BJ (cell line): ENCODE measurements at places on chromosomes 2 and 18.

DNA sequence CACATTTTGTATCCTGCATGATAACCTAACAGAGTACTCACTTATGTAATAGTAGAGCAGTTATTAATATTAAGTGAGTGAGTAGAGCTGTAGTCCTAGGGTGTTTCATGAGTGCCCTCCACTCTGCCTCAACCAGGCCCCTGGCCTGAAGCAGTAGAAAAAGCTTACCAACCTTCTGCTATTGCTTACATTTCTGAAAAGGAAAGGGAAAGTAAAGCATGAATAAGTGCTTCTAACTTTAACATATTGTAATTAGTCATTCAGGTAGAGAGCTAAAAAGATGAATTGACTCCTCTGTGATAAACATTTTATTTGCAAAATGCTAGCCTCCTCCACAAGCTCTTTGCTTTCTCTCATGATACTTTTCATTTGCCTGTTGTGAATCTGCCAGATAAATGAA, 94.7 kb upstream of the RPE start:
- no peak for DNase-seq

DNA sequence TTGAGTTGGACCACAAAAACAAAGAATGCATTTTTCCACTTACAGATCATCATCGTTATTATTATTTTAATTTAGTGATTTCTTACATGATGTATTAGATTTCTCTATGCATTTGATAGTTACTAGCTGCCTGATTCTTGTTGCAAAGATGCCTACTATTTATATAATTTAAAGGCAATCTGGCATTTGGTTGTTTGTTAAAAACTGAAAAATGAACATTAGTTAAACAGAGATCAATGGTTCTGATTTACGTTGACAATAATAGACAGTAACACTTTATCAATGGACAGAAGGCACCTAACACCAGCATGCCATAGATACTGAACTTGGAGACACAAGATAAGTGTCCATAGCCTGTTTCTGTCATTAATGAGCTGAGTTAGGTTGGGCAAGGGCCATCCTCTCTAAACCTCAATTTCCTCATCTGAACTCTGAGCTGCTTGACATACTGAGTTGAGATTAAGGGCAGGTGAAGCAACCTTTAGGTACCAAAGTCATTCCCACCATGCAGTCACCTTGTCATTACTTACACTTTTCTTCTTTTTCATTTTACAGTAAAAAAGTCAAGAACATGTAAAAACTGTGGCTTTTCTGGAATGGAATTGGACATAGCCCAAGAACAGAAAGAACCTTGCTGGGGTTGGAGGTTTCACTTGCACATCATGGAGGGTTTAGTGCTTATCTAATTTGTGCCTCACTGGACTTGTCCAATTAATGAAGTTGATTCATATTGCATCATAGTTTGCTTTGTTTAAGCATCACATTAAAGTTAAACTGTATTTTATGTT, 3.1 kb downstream of the CCL20 start:
- DNase-seq, result no peak

DNA sequence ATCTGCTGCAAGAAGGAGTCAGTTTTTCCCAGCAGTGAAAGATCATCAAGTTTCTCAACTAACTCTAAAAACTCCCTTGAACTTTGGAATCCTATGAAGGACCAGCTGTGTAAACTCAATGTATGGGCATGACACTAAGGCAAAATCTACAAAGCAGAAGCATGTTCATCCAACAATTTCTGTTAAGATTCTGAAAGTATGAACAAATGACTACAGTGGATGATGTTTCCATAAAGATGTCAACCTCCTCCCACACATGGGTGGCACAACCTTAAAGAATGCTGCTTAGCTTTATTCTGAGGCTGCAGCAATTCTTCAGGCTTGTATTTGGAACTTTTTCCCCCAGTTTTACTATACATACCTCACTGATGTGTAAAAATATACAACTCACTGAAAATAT, 47.2 kb downstream of the WDR33 start:
- no peak for DNase-seq

- DNase-seq, result no peak
Measured at GRCh38 chr2:43105586-43106558, 120.5 kb downstream of the ZFP36L2 start.

GRCh38 chr2:240556553-240557100, 1.2 kb downstream of the ANKMY1 start:
- no peak for DNase-seq

DNA sequence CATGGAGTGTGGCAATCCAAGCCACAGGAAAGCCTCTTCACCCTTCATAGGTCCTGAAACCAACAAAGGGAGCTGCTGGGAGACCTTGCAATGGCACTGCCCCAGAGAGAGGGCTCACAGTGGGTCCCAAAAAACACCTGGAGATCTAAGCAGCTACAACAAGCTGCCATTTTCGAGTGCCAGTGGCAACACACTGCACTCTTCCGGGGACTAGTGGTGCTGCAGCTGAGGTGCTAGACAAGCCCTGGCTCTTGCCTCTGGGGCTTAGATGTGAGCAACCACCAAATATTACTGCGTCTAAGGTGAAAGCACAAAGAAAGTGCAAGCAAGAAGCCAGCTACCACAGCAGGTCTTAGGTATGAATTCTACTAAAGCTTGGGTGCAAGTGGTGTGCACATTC, 192.9 kb downstream of the NOL4 start:
- no peak for DNase-seq

DNA sequence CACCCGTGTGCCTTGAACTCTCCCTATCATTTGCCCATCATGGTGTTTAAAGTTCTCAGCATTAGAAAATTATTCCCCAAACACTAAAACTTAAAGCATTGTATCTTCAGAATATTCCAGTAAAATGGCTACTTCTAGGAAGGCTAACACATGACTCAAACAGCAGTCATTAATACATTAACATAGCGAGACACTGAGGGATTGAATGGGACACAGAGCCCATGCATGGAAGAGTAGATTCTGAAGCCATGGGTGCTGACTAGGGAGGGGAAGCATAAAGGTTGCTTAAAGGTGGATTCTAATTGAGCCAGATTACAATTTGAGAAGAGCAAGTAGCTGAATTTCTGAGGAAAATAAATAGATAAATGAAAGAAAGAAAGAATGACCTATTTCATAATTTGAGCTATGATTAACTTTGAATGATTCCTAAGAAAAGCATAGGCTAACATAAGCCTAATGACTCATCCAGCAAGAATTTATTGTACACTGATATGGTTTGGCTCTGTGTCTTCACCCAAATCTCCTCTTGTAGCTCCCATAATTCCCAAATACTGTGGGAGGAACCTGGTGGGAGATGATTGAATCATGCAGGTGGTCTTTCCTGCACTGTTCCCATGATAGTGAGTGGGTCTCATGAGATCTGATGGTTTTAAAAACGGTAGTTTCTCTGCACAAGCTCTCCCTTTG, 79.8 kb upstream of the PIK3C3 start:
- DNase-seq, result no peak

- peak; percentile 84 for DNase-seq
Measured at GRCh38 chr2:203688798-203689197, 17.6 kb upstream of the CD28 start.

- DNase-seq, result no peak
Measured at GRCh38 chr2:85061896-85062295, 71.3 kb upstream of the TCF7L1 start.

DNA sequence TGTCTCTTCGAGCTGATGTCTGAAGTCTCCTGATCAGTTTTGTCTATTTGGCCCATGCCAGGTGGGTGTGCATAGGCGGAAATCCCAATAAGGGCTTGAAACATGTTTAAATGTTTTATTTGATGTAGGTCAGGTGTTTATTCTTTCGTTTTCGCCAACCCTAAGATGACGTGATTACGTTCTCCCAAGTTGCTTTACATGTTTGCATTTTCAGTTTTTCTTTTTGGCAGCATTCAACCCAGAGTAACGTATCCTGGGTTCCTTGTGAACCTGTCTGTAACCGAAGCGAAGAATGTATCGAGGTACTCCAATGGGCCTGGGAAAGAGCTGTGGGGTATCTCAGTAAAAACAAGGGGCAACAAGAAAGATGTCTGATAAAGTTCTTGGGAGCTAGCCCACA, 3.1 kb downstream of the ALPK2 start:
- DNase-seq, result no peak

DNA sequence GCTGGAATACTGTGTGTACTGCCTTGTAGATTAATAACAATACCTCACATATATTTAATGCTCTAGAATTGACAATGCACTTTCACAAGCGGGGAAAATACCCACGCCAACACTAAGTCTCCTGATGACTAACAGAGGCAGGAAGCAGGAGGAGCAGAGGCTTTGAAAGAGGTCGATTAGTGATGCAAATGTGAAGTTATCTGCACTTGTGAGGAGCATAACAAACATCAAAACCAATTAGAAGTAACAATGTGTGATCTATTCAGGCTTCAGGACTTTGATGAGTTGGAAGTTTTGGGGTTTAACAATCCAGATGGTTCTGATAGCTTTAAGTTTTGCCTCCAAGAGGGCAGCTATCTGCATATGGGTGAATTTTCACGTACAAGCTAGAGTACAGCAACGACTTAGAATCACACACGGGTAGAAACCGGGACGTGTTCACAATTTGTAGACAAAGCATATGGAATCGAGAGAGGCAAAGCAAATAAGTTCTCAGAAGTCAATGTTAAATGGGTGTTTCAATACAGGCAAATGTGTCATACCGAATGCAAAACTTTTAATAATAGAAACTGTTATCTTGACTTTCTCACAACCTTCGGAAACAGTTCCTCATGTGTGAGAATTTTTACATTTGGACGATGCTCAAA, 114.5 kb downstream of the METTL8 start:
- DNase-seq, result no peak

GRCh38 chr2:219542931-219543595, 546 bp downstream of the CHPF start:
- DNase-seq, result no peak

GRCh38 chr2:25065768-25066167, 23.9 kb downstream of the EFR3B start:
- no peak for DNase-seq

DNA sequence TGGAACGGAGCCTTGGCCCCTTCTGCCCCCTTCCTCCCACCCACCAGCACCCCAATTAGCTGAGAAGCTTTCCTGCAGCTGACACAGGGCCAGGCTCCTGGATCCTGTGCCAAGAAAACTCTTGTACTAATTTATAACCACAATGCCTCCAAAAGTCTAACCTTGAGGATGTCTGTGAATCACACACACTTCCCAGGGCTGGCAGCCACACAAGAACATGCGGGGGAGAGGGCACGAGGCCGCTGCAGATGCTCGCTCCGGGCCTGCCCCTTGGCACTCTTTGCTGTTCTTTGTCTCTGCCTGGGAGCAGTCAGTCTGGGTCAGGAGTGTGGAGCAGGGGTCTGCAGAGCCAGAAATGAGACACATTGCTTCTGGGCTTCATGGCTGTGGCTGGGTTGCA, 62.7 kb upstream of the KIF5C start:
- DNase-seq, result no peak

DNA sequence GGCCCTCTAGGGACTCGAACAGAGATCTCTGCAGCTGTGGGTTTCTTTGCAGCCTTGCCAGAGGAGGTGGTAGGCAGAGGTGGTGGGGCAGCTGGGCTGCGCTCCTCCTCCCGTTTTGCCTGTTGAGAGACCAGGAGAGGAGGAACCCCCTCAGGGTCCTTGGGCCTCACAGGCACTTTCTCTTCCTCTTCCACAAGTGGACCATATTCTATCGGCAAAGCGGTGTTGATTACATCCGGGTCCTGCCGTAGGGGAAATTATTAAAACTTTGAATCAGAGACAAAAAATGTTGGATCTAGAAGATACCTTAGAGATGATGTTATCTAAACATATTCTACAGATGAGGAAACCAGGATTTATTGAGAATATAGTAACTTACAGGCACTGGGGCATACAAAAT, 78.5 kb downstream of the CLIP4 start:
- no peak for DNase-seq

DNA sequence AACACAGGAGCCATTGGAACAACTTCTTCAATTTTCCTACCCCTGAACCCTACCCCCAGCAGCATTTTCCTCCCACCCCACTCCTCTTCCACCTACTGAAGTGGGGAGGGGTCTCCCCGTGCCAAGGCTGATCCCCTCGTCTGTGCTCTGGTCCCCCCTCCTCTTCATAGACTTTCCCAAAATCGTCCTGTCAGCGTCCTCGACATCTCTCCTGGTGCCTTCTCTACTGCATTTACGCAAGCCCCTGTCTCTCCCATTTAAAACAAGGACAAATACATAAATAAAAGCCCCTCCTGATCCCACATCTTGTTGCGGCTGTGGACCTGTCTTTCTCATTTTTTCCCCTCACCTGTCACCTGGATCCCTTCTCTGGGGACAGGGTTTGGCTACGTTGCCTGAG, 42.2 kb downstream of the EMX1 start:
- no peak for DNase-seq

GRCh38 chr2:218405746-218406208, 6.1 kb downstream of the CTDSP1 start:
- no peak for DNase-seq

GRCh38 chr2:14756122-14756541, 123.6 kb downstream of the LRATD1 start:
- no peak for DNase-seq

- DNase-seq, result no peak
Measured at GRCh38 chr2:239548451-239548871, 147.6 kb upstream of the HDAC4 start.

DNA sequence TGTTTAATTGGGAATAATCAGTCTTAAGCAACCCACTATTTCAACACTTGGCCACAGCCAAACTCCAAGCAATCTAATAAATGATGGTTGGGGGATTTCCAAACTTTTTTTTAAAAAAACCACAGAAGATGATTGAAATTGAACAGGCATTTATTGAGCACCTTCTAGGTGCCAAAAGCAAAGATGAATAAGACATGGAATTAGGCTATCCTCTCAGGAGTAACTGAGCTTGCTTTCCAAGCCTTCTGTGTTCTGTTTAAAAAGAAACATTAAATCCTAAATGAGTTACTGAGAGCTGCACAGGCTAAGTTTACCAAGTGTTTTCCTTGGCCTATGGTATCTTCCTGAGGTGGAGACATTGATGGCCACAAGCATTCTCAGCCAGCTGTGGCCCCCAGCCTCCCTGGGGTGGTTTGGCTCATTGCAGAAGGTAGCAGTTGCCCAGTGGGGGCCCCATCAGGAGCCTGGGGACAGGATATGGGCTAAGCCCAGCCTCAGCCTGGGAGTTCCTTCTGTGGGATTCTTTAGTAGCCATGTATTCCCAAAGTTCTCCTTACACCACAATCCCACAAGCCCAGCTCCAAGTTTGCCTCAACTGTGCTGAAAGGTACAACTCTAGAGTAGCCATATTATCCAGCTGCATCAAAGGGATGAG, 174.3 kb downstream of the C1D start:
- DNase-seq, result no peak

GRCh38 chr18:21760321-21760720, 19.7 kb downstream of the MIB1 start:
- no peak for DNase-seq
